ENCODE measurements at places on chromosomes 13 and 19.

DNA sequence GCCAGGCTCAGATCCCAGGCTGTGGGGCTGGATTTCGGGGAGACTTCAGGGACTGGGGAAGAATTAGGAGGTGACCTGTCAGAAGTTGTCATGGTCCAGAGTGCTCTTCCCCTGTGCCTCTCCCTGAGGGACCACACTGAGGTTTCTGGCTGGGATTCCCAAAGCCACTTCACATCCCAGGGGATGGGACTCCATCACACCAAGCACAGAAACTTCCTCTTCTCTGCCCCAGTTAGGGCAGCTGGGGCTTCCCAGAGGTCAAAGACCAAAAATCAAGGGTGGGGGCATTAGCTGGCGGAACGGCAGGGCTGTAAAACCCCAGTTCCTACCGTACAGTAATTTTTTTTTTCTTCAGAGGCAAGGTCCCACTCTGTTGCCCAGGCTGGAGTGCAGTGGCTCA, 7.4 kb downstream of the FCER2 start:
- DNase-seq, result no peak

- DNase-seq, result no peak
Measured at GRCh38 chr13:112653071-112653470, 36.8 kb upstream of the ATP11A start.

DNA sequence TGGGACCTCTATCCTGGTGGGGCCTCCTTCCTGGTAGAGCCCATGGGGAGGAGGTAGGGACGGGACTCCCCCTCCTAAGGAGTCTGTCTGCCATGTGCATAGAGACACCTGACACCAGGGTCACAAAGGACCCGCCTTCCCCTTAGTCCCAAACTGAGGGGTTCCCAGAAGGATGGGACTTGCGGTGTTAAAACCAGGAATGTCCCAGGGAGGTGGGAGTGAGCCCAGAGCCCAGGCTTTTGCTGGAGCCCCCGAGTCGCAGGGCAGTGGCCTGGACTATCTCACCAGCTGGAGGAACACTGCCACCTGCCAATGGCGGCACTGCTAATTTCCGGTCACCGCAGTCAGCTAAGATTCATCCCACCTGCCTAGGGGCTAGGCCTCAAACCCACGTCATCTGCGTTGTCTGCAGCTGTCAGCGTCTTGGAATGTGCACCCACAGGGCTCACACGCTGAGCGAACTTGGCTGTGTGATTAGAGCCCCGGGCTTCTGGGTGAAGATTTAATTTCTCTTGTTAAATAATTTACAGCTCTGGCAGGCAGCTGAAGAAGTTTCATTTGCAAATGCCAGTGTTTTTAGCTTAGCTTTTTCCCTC, 31.9 kb upstream of the ATP11A start:
- DNase-seq, result no peak

DNA sequence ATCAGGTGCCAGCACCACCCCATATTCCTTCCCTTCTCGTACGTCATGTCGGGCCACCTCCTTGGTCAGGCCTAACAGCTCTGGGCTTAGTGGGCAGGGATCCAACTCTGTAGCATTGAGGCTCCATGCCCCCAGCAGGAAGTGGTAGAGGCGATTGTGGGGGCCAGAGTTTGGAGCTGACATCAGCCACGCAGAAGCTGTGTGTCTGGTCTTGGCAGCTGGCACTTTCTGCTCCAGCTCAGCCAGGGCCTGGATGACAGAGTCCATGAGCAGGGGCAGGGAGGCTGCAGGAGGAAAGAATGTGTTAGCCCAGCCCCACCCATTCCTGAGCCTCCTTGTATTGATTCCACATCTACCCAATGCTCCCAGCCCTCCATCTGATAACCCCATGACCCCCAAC, 3.0 kb downstream of the PGLYRP2 start:
- DNase-seq, result peak; percentile 0

GRCh38 chr13:33728271-33729037, 89.5 kb upstream of the RFC3 start:
- DNase-seq, result peak; percentile 36
